Activated CD4-positive, alpha-beta T cell treated with anti-CD3 and anti-CD28 coated beads for 4 hours (primary cell): ENCODE measurements at places on chromosomes 1 and 21.
A peak's percentile ranks its signal among the peaks of the same experiment; 100 is the strongest.

- no peak for DNase-seq
These were observed 21.1 kb downstream of the PRXL2B start for GRCh38 chr1:2607641-2608091.

GRCh38 chr1:14390816-14391215 lies 207.7 kb upstream of the KAZN start:
- no peak for DNase-seq

GRCh38 chr1:47233186-47233585 lies 1.2 kb upstream of the TAL1 start:
- no peak for DNase-seq

GRCh38 chr1:171898941-171899340 lies 57.6 kb downstream of the DNM3 start:
- no peak for DNase-seq

- DNase-seq: no peak
These were observed 35.3 kb upstream of the FCER1A start for GRCh38 chr1:159266832-159267231.

DNA sequence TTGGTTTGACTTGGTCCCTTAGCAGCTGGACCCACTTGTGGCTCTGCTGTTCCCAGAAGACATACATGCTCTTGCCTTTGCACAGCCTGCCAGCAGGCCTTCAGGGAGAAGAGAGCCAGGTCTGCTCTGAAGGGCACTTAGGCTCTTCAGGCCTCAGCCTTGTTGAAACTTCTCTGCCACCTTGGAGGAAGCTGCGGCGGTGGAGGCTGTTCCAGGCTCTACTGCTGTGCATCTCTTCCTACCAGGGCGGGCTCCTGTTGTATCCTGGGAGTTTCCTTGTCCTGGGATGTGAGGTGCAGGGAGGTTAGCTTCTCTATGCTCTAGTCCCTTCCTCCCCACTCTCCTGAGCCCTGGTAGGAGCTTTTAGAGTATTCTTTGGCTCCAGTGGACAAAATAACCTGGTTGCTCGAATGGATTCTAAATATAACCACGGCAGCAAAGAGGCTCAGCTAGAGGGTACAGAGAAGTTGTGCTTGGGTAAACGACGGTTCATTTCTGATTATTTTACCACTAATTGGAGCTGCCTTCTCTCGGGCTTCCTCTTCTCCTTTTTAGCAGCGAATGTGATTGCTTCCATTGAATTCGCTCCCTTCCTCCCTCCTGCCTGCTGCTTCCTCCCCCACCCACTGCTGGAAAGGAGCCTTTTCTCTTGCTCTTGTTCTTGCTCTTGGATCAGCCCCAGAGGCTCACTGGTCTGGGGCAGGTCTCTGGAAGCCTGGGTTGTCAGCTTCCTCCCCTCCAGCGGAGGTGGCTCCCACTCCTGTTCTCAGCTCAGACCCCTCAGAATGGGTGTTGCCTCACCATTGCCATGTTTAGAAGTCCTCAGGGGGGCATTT lies 126.6 kb upstream of the CACNA1E start:
- no peak for DNase-seq

DNA sequence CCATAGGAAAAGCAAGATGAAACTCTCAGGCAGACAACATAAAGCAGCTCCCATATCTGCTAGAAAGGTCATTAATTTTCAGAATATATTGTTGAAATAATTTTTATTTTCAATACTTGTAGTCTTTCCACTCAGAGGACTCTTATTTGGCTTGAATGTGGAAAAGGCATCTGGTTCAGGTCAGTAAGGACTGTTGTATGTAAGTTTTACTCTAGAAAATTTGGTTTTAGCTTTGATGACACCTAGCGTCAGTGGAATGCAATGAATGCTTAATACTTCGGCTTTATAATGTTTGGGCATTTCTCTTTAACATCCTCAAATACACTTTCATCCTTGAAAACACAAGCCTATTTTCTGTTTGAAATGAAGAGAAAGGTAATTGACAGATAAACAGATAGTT lies 63.3 kb downstream of the LRRC40 start:
- no peak for DNase-seq

DNA sequence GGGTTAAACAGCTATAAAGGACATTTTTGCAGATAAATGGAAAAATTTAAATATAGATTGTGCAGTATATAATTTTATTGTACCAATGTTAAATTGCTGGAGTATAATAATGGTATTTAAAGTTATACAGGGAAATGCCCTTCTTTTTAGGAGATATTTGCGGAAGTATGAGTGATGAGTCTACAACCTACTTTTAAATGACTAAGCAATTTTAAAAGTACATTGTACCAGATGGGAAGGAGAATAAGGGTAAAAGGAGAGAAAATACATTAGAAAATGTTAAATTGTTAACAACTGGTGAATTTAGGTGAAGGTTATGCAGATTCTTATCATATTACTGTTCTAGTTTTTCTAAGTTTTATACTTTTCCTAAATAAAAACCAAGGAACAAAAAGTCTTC lies 91.8 kb downstream of the ZZZ3 start:
- DNase-seq: no peak

DNA sequence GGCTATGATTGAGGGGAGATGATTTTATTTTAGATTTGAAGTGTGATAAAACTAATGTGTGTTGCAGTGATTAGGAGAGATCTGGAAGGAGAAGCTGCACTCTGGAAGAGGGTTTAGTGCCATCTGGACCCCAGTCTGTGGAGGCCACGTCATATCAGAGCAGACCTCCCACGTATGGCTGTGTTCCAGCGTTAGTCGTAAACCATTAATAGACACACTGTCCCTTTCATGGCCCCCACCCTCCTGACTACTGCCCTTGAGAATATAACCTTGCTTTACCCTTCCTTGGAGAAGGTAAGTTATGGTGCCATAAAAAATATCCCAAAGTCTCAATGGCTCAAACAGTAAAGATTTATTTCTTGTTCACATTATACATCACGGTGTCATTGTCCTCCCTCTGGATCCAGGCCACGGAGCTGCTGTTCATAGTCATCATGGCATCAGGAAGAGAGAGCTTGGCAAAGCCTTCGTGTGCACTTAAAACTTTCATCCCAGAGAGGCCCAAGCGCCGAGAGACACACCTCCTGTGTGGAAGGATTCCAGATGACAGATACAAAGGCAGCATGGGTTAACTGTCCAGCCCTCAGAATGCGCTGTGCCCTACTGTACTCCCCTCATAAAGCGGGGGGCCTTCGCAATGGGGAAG lies 33.2 kb downstream of the RHOU start:
- no peak for DNase-seq

- peak; percentile 59 for DNase-seq
These were observed 941 bp upstream of the IFI16 start for GRCh38 chr1:159008744-159009188.
